ENCODE measurements at places on chromosomes 6 and 20.

- no peak for DNase-seq
Observed at GRCh38 chr20:4875578-4876067, 125.7 kb downstream of the SLC23A2 start.

GRCh38 chr20:41715526-41715925 lies 97.3 kb upstream of the CHD6 start:
- no peak for DNase-seq

DNA sequence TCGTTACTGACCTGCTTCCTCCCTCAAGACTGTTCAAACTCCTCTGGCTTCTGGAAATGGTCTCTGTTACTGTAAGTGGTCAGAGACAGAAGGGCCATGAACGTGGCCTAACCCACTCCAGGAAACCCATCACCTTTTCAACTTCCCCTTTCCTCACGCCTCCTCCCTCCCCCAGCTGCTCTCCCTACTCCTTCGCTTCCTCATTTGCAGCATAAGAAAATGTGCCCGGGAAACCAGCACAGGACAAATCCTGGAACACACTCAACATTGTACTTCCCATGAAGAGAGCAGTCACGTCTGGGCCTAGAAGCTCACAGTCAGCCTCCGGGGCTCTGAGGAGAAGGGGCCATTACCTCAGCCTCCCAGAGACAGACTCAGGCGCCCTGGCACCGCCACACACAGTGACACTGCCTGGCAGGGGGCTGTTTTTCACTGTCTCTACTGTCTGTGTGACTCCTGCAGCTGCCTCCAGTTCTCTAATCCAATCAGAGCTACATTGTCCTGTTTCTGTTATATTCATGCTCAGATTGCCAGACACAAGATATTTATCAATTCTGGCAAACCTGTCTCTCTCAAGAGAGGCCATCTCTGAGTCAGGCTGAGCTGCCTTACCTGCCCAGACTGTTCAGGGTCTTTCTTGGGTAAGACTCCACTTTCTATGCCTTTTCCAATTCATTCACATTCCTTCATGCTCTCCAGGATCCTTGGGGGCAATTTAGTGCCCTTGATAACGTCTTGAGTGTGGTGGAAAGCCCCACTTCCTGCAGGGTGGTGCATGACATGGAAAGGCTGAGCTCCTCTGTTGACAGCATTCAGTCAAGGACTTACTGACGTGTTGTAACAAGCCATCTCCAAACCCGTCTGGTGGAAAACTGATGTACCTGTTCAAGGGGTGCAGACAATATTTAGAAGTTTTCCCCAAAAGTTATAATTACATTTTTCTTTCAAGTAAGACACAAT lies 242.2 kb downstream of the HIVEP2 start:
- peak; percentile 31 for DNase-seq

GRCh38 chr6:2872423-2873358 lies 30.4 kb downstream of the SERPINB9 start:
- DNase-seq = no peak

GRCh38 chr6:42278131-42278853 lies 60.6 kb upstream of the MRPS10 start:
- DNase-seq = no peak

DNA sequence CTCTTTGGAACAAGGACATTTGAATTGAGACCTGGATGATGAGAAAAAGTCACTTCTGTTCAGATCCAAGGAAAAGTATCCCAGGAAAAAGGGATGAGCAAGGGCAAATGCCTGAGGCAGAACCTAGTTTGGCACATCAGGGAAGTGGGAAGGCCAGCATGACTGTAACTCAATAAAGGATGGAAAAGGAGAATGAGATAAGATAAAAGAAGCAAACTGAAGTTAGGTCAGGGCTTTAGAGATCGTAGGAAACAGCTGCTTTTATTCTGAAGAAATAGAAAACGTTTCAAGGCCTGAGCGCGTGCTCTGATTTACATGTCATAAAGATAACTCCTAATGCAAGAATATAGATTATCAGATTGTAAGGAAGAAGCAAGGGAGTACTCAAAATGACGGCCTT lies 450.0 kb downstream of the FRK start:
- DNase-seq = no peak

- peak; percentile 68 for DNase-seq
Observed at GRCh38 chr20:53547664-53548239, 45.9 kb downstream of the ZNF217 start.

DNA sequence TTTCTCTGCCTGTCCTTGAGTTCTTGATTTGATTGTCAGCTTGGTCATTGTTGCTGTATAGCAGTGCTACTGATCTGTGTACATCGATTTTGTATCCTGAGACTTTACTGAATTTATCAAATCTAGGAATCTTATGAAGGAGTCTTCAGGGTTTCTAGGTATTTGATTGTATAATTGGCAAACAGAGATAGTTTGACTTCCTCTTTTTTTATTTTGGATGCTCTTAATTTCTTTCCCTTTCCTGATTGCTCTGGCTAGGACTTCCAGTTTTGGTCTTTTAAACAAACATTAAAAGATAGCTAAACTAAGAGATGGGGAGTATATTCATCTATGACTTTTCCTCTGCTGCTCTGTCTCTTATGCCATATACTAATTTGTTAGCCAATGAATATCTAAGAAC lies 62.4 kb downstream of the NCOA7 start:
- DNase-seq = no peak

GRCh38 chr6:15250187-15251168 lies 4.6 kb downstream of the JARID2 start:
- DNase-seq = no peak

GRCh38 chr20:46265539-46265938 lies 42.8 kb downstream of the CDH22 start:
- DNase-seq = no peak

GRCh38 chr20:20668639-20669038 lies 43.8 kb downstream of the RALGAPA2 start:
- no peak for DNase-seq

DNA sequence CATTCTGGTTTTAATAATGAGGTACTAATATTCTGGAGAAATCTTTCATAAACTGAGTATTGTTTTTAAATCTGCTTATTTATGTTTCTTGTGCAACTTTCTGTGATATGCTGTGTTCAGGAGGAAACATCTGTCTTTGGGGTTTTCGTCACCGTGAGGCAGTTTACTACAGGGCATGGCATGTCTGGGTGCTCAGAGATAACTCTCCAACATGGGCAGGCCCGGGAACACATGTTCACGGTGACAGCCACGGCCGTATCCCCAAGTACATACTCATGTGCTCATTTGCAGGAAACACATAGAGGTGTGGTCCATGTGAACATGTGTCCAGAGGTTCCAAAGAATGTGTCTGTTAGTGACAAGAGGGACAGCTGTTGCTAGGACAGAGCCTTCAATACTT lies 62.1 kb upstream of the CNKSR3 start:
- no peak for DNase-seq

GRCh38 chr20:32930181-32930580 lies 71.5 kb downstream of the EFCAB8 start:
- DNase-seq = no peak

DNA sequence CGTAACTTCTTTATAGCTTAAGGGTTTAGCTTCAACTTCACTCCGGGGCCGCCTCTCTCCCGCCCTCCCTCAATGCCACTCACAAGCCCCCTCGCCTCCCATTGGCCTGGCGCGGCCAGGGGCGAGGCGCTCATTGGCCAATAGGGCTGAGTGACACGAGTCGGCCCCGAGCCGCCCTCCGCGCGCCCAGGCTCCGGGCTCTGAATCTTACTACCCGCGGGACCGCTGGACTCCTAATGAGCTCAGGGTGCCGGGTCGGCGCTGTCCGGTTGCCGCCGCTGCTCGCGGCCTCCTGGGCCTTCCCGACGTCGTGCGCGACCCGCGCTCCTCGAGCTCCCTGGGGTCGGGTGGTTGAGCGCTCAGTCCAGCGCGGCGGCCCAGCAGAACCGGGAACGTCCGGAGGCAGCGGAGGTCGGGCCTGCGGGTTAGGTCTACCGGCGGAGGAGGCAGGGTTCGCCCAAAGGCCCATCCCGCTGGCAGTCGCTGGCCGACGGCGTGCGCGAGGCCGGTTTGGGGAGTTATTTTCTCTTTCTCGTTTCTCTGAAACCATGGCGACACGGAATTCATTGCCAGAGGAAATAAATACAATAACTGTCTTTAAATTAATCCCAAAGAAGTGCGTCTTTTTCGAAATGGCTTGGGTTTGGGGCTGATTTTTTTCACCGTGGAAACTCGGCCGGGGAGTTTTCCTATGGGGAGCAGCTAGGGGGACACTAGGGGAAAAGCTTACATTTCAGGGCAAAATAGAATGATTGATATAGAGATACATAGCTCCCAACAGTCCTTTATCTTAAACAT lies at the start of gene SIM1:
Gene SIM1, minus strand, starts transcription at position 19 of the 798 bp plus-strand sequence. CDS start 1,453 bp downstream, outside the sequence.
- no peak for DNase-seq

GRCh38 chr6:33875696-33876095 lies 71.9 kb upstream of the MLN start:
- DNase-seq = no peak

GRCh38 chr6:166996406-166996805 lies 2.8 kb upstream of the CEP43 start:
- DNase-seq = no peak

DNA sequence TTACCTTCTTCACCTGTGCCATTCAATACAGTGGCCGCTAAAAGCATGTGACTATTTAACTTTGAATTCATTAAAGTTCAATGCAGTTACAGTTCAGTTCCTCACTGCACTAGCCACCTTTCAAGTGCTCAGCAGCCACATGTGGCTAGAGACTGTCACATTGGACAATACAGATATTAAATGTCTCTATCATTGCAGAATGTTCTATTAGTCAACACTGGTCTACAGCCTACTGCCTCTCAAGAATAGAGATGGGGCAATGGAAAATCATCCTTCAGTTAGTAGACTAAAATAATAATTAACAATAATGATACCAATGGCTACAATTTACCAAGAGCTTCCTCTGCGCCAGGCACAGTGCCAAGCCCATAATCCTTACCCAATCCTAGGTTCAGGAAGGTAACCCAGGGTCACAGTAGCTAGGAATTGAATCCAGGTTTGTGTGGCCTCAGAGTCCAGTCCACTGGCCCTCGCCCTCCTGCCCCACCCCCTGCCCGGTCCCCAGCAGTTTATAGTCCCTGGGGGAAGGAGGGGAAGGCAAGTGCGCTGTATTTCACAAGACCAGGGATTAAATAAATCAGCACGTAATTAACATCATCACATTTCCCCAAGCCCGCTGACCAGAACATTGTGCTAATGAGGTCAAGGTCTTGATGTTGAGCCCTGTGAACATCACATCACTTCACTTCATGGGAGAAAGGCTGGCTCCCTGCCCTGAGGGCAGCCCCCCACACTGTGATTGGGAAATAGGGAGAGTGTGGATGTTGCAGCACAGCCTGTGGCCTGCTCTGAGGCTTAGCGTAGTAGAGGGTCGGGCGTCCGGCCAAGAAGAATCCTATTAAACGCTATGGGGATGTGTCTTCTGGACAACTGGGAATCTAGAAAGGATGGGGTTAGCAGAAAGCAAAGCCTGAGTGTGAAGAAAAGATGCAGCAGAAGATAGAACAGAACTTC lies 147.2 kb downstream of the VEGFA start:
- no peak for DNase-seq

DNA sequence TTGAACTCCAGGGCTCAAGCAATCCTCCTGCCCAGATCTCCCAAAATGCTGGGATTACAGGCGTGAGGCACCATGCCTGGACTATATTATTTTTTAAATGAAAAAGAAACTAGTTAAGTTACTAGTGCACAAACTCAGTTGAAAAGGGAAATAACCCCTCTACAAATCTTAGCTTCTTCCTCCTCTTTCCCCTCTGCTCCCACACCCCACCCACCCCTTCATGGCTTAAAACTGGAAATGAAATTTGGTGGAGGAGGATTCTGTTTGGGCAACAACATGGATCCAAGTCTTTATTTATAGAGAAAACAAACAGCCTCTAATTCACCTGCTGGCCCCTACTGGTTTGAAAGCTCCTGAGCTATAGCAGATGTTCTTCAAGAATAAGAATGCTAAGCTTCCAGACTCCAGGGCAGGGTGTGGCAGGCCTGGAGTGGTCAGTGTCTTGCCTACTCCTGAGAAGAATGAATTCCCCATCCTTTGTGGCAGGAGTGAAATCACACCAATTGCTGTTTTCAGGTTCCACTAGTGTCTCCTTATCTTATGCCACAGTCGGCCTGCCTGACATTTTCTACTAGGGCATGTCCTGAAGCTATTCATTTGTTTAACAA lies 73.5 kb downstream of the ZFP64 start:
- no peak for DNase-seq

GRCh38 chr6:113860181-113860955 lies 3.2 kb downstream of the MARCKS start:
- DNase-seq = no peak

DNA sequence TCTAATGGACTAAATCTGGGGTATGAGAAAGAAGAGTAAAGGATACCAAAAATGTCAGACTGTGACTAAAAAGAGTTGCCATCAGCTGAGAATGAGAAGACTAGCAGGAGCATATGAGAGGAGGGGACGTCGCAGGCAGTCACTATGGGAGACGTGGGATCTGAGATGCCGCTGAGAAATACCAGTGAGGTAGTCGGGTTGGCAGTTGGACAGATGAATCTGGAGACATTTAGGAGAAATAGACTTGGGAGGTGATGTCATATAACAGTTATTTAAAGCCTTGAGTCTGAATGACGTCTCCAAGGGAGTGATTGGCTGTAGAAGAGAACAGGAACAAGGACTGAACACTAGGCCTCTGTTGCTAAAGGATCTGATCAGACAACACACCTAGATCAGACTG lies 51.5 kb upstream of the TRIM26 start:
- no peak for DNase-seq

DNA sequence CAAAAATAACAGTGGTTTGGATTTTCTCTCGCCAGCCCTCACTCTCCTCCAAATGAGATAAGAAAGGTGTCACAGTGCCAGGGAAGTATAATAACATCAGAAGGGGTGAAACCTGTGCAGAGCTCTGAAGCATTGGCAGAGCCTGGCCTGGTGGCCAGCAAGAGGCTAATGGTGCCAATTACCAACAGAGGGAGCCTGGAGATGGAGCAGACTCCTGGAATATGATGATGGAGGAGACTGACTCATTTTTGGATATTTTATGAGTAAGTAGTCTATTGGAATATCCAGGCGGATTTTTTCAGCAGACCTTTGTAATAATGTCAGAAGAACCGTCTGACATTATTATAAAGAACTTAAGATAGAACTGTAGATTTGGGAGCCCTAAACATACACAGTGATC lies 442.6 kb upstream of the MARCKS start:
- DNase-seq = peak; percentile 77

DNA sequence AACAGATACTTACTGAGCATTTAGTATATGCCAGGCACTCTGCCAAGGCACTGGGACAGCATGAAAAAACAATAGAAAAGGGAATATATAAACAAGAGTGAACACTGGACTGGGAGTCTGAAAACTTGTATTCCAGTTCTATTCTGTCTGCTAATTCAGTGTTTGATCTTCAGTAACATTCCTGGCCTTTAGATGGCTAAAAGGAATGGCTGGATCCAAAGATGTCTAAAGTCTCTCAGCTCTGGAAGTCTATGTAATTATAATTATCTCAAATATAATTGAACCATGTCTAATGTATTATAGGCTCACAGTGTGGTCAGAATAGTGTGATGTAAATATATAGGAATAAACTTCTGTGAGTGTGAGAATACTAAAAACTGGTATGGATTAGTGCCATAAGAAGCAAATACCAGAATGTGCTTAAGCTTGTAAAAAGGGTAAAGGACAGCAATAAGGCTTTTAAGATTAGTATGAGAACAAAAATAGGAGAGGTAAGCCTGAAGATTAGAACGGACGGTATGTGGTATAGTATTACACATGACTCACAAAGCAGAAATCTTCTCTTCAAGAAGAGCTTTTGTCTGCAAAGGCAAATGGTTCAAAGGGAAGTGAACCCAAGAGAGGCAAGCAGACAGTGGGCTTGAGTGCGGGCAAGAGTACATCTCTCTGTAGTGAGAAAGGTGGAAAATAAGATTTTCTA lies 68.5 kb downstream of the TMEM200A start:
- DNase-seq = no peak

- no peak for DNase-seq
Observed at GRCh38 chr6:109257494-109257893, 124.8 kb downstream of the CD164 start.

Measured in kidney capillary endothelial cell (primary cell).